ENCODE measurements at places on chromosomes 13 and 19.

DNA sequence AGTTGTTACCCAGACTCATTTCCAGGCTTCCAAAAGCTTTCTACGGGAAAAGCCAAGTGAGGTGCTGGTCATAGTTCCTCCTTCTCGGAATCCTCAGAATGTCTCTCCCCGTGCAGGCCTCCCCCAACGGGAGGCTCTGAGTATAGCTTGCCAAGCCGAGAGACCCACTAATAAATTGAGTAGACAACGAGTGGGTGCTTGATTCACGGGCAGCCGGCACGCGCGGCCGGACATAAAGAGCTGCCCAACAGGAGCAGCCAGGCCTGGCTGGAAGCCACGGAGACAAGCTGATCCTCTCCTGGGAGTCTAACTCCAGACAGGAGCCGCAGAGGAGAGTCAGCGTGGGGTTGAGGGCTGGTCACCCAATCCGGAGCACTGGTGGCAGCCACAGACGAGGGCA, 43.4 kb upstream of the MEDAG start:
- peak; percentile 81 for DNase-seq

GRCh38 chr13:102089177-102089576, 312.7 kb downstream of the FGF14 start:
- peak; percentile 45 for DNase-seq

- DNase-seq = no peak
Observed at GRCh38 chr13:111518161-111518792, 197.8 kb downstream of the TEX29 start.

DNA sequence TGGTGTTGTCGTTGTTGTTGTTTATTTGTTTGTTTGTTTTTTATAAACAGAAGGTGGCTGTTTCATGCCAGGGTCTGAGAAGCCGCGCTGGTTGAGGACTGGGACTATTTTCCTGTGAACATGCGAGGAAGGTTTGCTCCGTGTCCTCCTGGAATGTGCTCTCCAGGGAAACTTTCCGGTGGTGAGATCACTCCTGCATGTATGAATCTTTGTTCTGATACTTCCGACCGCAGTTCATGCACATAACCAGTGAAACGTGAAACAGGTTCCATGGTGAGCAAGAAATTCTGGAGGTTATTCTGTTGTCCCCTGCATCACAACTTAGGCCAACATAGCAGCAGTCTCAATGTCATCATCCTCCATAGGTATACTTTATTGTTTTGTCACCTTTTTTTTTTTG, 187.6 kb upstream of the ARGLU1 start:
- peak; percentile 18 for DNase-seq

DNA sequence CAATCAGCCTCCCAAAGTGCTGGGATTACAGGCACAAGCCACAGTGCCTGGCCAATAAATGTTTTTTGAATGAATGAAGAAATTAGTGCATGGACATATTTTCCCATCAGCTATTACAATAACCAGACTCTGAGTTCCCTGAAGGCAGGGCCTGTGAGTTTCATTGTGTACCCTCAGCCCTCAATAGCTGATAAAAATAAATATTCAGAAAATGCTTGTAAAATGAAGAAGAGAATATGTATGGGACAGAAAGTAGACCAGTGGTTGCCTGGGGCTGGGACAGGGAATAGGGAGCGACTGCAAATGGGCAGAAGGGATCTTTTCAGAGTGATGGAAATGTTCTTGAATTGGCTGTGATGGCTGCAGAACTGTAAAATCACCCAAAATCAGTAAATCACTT, 28.8 kb downstream of the NUMBL start:
- DNase-seq = no peak

DNA sequence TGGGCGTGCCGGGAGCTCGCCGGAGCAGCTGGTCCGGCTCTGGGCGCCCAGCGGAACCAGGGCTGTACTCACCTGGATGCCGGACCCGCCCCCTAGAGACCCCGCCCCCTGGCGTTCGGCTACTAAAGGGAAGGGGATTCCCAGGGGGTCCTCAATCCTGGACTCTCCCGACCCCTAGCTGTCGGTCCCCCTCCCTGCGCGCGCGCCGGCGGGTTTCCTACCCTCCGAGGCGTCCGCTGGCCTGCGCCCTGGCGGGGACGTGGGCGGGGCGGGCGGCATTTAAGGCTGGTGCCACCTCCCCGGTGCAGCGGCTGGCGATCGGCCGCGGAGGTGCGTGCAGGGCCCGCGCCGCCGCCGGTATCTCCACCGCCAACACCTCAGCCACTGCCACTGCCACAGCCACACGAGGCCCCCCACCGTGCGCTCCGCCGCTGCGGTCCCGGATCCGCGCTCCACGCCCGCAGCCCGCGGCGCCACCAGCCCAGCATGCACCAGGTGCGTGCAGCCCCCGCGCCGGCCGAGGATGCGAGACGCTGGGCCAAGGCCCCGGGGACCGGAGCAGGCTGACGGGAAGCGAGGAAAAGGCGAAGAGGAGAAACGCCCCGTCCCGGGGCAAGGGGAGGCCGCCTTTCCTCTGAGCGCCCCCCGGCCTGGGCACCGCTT, at the start of gene ATP12A:
Gene ATP12A (plus strand): TSS at position 151 of the 663 bp plus-strand sequence. CDS start 336 bp downstream, at position 487.
- peak; percentile 26 for DNase-seq

GRCh38 chr13:48842316-48842715, 133.4 kb upstream of the FNDC3A start:
- no peak for DNase-seq

DNA sequence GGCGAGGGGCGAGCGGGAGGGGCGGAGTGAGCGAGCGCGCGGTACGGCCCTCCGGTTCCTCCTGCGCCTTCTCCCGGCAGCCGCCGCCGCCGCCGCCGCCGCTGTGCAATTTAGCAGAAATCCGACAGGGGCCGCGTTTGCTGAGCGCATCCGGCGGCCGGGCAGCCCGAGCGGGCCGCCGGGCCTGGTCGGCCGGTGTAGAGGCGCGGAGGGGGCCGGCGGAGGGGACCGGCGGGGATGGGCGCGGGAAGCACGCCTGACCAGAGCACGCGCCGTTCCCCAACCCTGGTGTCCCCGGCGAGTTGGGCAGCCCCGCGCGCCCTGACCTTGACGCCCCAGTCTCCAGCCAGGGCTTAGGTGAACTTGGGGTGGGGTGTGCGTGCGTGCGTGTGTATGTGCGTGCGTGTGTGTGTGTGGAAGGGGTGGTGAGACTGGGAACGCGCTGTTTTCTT, 144.5 kb upstream of the ZNF536 start:
- peak; percentile 90 for DNase-seq

DNA sequence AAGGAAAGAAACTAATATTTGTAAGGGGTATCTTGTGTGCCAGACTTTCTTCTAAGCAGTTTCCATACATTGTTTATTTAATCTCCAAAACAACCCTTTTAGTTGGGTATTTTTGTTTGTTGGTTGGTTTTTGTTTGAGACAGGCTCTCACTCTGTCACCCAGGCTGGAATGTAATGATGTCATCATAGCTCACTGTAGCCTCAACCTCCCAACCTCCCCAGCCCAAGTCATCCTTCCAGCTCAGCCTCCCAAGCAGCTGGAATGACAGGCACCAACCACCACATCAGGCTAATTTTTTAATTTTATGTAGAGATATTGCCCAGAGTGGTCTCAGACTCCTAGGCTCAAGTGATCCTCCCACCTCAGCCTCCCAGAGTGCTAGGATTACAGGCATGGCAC, 41.2 kb upstream of the LSM14A start:
- DNase-seq = no peak

DNA sequence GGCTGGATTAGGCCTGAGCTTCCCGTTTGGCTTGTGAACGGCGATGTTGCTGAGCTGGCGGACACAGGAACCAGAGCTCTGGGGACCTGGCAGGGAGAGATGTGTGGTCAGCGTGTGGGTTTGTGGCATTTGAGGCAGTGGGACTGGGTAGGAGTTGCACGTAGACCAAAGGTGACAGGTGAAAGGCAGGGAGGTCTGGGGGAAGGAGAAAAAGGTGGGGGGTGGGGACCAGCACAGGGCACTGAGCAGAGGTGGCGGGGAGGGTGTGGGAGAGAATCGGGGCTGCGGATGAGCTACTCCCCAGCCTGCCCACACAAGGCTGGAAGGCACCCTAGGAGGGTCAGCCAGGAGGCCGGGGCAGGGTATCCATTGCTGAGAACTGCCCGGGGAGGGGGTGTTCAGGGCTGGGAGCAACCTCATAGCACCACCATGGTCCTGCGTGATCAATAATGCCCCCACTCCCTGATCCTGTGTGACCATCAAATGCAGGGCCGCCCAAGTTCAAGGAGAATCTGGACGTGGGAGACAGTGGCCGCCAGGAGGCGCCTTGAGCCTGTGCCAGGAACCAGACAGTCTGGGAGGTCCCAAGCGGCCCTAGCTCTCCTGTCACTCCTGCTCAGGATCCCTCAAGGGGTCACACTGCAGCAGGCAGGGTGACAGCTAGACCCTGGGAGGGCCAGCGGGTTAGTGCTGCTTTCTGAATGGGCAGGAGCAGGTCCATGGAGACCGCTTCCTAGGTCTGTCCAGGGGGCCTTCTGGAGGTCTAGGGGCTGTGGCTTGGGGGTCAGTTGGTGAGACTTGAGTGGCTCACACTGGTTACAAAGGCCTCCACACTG, 12.8 kb upstream of the SELENOW start:
- DNase-seq = peak; percentile 78

DNA sequence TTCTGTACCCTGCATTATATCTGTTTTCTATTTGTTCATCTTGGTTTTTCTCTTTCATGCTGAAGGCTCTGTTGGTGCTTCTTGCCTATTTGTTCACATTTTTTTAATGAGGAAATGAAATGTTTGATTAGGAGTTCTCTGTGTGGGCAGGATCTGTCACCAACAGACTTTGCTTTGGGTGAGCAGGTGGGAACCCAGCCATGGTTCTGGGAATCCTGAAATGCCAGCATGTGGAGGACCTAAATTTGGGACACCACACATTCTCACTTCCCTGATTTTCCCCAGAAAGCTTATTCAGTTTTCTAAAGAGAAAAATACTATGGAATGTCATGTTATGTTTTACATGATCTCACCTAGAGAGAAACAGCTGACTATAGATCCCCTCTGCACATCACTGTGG, 34.0 kb downstream of the TPT1 start:
- DNase-seq = no peak

DNA sequence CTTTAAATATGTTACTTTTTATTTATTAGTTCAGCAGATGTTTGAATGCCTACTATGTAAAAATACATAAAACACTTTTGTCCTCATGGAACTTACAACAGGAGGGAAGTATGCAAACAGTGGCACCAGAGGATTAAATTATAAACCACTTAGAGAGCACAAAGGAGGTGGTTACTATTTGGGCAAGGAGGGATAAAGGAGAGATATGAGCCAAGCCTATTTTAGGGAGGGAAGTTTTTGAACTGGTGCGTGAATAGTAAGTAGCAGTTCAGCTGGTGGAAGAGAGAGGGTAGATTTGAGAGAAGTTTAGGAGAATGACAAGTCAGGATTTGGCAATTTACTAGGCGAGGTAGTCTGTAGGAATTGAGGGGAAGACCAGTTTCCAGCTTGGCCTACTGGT, 8.6 kb downstream of the AKAP11 start:
- no peak for DNase-seq

- DNase-seq = no peak
Observed at GRCh38 chr19:36256064-36256463, 41.2 kb downstream of the ZNF146 start.

GRCh38 chr19:31317570-31317969, 31.7 kb downstream of the TSHZ3 start:
- DNase-seq = no peak

DNA sequence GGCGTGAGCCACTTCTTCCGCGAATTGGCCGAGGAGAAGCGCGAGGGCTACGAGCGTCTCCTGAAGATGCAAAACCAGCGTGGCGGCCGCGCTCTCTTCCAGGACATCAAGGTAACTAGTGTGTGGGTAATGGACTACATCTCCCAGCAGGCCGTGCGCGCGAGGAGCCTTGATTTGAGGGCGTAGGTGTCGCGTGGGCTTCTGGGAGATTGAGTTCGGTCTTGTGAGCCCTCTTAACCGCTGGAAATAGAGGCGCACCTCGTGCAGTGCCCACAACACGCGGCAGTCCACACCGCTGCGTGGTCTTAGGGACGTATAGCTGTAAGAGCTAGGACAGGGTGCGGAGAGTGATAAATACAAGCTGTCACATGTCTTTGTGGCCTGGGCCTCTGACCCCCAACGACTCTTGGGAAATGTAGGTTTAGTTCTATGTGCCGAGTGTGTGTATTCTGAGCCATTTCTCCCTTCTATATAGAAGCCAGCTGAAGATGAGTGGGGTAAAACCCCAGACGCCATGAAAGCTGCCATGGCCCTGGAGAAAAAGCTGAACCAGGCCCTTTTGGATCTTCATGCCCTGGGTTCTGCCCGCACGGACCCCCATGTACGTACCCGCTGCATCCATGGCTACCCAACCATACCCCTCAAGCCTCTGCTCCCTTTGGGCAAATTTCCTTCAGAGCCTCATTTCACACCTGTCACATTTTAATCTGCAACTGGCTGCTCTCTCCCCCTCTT, 864 bp downstream of the FTL start:
- peak; percentile 91 for DNase-seq

DNA sequence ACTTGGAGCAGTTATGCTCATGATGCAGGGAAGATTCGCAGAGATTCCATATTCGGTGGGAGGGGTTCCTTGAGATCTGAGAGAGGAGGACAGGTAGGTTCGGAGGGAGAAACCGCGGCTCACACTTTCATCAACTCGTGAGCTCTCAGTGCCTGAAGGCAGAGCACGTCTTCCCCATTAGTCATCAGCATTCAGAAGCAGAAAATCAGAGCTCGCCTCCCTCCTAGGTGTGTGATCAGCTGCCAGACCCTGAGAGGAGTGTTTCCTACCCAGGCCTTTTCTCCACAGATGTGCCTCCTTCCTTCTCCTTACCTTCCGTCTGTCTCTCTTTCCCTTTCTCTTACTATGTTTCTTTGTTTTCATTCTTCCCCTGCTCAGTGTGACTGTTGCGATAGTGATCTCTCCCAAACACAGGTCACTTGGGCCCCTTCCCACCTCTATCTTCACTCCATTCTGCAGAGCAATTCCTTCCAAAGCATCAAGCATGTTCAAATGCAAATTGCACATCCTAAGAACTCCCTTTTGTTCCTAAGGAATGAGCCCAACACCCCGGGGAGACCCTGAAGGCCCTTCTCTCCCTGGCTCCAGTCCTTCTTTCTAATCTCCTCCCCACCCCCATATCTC, 389.5 kb downstream of the UQCRFS1 start:
- DNase-seq = no peak

Measured in astrocyte of the hippocampus (primary cell).